RCC 7860 (cell line): ENCODE measurements at places on chromosomes 12 and 14.

DNA sequence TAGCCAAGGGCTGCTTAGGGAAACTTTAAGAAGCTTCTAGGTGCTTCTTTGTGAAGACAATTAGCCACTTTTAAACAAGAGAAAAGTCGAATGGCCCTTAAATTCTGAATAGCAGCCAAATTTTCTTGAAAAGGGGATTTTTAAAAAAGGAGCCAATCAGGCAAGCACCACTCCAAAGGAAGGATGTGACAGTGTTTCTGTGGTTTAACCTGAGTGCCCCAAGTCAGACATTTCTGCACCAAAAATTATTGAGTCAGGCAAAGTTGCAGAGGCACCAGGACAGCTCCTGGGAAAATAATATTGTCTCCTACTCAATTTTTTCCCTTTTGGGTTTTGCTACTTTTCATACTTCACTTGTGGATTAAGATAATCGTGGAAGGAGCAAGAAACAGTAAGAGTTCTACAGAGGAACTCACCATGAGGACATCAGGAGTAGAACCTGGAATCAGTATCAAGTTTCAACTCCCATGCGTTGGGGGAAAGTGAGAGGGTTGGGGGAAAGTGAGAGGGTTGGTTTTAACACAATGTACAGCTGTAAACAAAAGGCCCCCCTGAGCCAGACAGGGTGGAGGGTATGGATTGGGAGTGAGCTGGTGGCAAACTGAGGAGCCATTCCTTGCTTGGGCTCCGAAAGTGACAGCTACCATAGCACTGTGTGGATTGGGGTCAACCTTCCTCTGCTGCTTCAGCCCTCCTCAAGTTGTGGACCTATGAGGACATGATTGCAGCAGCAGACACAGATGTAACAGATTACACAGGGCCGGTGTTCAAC lies 90.8 kb downstream of the SLC38A1 start:
- no peak for DNase-seq

- no peak for DNase-seq
Observed at GRCh38 chr14:63510538-63510937, 32.6 kb downstream of the PPP2R5E start.

DNA sequence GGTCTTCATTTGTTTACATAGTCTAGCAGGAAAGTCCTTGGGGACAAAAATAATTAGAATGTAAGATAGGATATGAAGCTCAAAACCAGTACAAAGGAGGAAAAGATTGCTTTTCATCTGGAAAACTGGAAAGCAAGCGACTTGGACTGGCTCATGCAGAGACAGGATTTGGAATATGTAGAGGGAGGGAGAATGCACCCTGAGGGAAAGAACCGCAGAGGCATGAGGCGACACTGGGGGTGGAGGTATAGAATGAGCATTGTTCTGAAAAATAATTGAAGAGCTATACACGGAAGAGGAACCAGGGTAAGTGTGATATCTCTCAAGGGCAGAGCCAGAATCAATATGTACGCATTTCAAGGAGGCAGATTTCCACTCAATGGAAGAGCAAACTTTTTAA lies 85.5 kb downstream of the PLEKHG3 start:
- no peak for DNase-seq

- DNase-seq: no peak
Observed at GRCh38 chr12:15834575-15834974, 45.4 kb upstream of the EPS8 start.

DNA sequence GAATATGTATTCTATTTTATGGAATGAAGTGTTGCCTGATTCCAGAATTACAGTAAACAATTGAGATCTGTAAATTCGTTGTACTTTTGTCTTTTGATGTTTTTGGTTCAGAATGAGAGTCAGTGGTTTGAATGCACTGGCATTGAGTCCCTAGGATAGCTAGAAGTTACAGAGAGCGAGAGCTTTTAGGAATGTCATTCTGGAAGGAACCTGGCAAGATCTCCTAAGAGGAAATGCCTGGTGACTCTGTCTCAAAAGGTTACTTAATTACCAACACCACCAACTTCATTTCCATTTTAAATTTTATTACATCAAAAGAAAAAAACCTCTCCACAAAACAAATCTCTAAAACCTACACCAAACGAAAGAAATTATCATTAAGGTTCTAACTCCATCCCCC lies 6.0 kb upstream of the CEBPE start:
- DNase-seq: no peak

GRCh38 chr12:48980953-48981756 lies 3.0 kb downstream of the WNT1 start:
- DNase-seq: no peak

DNA sequence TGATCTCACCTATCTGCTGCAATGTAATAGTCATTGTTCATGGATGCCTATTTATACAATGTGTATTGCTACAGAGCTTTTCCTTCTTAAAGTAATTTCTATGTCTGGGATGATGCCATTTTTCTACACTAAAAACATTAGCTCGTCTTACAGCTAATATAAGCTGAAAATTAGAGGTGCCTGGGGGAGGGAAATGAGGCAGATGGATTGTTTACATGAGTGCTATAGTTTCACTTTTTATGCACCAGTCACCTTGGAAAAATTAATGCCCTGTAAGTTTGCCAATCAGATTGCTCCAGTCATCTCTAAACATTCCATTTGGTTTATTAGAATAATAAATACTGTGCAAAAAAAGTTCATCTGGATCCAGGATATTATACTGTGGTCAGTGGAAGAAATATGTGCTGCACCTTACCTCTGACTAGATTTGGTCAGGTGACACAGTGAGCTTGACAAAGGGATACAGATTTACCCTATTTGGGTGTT lies 436.2 kb downstream of the RAD51B start:
- no peak for DNase-seq

GRCh38 chr12:118120579-118121363 lies 15.2 kb upstream of the PEBP1 start:
- DNase-seq: peak; percentile 38

- no peak for DNase-seq
Observed at GRCh38 chr12:87119713-87120112, 863.5 kb upstream of the MGAT4C start.

DNA sequence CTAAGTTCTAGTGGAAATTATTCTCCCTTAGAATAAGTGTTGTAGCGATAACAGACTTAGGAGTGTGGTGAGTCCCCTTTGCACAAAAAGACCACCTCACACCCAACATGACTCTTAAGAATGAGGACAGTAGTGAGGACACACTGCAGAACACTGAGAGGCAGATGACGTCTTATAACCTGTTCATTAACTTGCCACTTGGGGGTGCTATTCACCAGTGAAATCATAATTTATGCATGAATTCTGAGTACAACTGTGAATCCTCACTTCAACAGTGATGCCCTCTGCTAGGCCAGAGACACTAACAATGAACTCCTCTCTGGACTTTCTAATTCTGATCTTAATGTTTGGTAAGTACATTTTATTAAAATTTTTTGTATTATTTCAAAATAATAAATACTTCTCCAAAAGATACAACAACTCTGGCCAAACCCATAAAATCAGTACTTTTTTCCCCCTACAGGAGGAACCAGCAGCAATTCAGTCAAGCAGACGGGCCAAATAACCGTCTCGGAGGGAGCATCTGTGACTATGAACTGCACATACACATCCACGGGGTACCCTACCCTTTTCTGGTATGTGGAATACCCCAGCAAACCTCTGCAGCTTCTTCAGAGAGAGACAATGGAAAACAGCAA lies 274.7 kb downstream of the DAD1 start:
- DNase-seq: no peak

GRCh38 chr12:26539131-26539530 lies 293.9 kb downstream of the ITPR2 start:
- DNase-seq: no peak

DNA sequence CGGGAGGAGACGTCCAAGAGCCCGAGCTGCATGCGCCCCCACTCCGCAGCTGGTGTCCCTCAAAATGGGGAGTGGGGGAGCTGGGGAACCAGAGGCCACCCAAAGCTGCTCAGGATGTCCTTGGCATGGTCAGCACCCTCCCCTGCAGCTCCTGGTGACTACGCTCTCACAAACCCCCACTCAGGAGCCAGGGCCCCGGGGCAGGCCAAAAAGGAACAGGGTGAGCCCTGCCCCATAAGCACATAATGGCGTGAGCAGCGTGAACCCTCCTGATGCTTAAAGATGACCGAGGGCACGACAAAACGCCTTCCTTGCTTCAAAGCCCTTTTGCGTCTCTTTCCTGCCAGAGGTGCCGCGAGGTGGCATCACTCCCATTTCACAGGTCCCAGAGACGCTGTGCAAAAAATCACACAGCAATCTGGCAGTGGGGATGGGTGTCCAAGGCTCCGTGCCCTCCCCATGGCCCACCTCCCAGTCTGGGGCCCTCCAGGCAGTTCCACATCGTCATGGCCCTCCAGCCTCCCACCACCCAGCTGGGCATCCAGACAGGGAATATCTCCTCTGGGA lies 13.5 kb downstream of the NCOR2 start:
- no peak for DNase-seq

DNA sequence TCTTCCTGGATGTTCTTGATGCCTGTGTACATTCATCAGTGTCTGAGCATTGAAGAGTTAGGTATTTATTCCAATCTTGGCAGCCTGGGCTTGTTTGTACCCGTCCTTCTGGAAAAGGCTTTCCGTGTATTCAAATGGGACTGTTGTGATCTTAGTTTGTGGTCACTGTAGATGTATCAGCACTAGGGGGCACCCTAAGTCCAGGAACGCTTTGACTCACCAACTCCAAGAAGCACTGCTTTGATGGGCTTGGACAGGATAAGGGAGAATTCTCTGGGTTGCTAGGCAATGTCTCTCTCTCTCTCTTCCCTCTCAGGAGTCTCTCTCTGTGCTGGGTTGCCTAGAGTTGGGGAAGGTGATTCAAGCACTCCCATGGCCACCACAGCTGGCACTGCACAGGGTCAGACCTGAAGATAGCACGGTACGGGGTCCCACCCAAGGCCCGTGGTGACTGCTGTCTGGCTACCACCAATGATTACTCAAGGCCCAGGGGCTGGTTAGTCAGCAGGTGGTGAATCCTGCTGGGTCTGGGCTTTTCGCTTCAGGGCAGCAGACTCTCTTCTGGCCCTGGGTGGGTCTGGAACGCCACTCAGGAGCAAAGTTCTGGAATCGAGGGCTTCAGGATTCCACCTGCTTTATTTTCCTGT lies 211.1 kb upstream of the RGS6 start:
- peak; percentile 15 for DNase-seq

DNA sequence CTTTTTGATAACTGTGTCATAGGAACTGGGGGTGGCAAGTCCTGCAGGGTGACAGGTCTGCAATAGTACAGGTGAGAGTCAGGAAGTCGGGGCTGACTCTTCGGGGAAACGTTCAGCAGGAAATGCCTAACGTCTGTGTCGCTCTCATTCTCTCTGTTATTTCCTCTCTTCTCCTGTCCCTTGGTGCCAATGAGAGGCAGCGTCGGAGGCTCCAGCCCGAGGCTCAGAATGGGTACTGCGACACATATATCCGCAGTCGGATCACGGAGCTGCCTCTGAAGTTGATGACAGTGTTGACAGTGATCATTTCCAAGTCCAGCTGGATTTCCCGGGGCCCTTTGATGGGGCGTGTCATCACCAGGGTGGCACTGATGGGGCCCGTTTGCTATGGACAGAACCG lies 2.7 kb upstream of the TC2N start:
- no peak for DNase-seq

GRCh38 chr14:70821584-70822529 lies 12.5 kb upstream of the MAP3K9 start:
- peak; percentile 5 for DNase-seq

DNA sequence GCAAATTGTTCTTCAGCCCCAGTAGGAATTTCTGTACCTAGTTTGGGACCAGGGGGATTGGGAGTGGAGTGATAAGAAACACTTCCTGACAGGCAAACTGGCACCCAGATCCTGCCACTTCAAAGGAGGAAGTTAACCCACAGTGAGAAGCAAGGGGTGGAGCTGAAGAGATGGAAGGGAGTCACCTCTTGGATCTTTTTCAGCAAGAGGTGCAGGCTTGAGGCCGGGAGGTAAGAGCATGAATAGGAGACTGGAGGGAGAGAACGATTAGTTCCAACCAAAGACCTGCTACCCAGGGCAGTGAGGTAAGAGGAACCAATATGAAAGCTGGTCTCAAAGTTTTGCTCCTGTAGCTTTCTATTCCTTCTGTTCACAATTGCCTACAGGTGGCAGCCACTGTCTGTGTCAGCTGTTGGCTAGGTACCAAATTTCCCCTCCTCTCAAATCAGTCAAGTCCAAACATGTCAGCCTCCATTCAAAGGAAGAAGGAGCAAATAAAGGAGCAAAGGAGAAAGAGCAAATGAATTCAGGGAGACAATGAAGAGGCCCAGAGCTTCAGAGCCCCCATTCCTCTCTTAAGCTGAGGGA lies 14.9 kb upstream of the TAC3 start:
- no peak for DNase-seq

DNA sequence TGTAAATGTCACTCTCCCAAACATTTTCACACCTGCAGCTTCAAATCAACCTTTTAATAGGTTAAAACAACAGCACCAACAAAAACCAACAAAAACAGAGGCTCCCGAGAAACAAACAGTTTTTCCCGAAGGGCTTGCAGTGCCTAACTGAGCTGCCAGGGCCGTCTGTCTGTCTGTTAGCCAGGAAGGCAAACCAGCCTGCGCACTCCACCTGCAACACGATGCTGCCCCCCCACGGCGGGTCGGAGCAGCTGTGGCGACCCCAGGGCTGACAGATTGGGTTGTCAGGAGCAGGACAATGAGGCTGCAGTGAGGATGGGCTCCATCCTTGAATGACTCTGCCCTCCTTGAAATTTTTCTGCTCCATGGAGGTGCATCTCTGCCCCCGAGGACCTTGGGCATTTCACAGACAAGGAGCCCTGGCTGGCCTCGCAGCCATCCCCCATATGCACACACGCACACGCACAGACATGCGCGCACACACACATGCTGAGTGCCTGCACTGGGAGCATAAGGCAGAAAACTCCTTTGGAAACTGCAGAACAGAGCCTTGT lies 2.6 kb downstream of the RTL1 start:
- DNase-seq: no peak

GRCh38 chr12:102232446-102232845 lies 34.8 kb upstream of the PMCH start:
- DNase-seq: no peak

- no peak for DNase-seq
Observed at GRCh38 chr12:121787063-121788025, 6.1 kb downstream of the RHOF start.

DNA sequence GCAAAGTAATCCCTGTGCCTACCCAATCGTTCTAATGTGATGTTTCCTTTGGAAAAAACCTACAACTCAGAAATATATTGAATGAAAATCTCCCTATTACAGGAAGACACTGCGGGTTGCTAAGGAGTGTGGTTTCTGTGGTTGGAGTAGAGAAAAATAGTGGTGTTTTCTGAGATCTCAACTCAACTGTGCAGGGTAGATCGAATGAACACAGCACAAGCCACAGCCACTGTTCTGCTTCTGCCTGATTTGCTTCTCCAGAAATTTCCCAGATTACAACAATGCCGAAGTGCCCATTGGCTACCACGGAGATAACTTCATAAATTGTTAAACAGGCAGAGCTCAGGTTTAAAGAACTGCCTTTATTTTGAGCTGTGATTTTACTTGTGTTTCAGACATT lies 480.4 kb downstream of the DIO2 start:
- peak; percentile 31 for DNase-seq
